Eye (tissue), 1 donor: ENCODE measurements at places on chromosomes 3 and 15.

- DNase-seq, result no peak
These were observed 135.6 kb downstream of the KCNMB2 start for GRCh38 chr3:178671791-178672190.

DNA sequence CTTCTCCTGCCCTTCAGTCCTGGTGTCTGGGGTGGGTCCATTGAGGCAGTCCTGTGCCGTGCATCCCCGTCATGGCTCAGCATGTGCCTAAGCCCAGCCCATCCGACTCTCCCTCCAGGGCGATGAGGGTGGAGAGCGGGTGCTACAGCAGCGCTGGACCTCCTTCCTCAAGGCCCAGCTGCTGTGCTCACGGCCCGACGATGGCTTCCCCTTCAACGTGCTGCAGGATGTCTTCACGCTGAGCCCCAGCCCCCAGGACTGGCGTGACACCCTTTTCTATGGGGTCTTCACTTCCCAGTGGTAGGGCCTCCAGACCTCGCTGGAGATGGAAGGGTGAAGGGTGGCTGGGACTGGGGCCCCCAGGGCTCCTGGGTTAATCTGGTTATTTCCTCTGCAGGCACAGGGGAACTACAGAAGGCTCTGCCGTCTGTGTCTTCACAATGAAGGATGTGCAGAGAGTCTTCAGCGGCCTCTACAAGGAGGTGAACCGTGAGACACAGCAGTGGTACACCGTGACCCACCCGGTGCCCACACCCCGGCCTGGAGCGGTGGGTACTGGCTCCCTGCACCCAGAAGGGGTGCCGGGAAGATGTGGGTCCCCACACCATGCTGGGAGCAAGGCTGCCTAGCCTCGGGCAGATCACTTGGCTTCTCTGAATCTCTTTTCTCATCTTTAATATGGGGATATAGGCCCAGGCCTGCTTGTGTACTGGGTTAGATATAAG, 10.1 kb downstream of the CIB1 start:
- no peak for DNase-seq

DNA sequence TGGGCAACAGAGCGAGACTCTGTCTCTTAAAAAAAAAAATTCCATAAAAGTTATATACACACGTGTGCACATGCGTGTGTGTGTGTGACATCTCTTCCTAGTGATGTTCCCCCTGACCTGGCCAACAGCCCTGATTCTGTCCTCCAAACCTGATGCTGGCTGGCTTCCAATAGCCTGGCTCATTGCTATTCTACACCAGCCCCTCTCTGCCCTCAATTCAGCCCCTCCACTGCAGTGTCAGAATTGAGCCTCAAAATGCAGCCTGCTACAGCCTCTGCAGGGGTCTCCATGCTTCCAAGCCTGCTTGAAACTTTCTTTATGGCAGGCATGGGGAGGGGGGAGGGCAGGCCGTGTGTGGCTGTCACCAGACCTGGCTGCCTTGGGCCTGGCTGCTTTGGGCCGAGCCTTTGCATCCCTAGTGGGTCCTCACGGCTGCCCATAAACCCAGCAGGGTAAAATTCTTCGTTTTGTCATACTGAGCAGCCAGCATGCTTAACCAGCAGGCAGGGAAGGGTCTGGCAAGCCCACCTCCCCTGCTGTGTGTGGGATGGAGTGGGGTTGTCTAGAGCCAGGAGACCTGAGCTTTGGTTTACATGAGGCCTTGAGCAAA, 22.7 kb upstream of the DOCK3 start:
- DNase-seq, result peak; percentile 38

- no peak for DNase-seq
These were observed 98.9 kb upstream of the TJP1 start for GRCh38 chr15:29921130-29921601.

GRCh38 chr3:187181454-187182170, 15.7 kb upstream of the RTP1 start:
- no peak for DNase-seq

DNA sequence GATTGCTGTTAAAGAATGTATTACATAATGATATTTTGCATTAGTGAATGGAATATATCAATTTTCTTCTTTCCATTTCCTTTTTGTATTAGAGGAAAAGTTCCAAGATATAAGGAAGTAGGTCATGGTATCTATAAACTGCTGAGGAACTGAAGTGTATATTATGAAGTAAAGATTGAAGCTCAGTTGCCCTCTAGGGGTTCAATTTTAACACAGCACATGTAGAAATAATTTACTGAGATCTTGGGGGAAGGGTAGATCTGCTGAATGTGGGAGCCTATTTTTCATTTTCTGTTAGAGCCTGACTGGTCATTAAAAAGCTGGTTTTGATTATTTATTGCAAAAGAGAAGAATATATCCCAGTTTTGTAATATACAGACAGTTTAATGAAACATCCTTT, 45.2 kb downstream of the CMC1 start:
- peak; percentile 55 for DNase-seq

- no peak for DNase-seq
These were observed 450.6 kb upstream of the TGFBR2 start for GRCh38 chr3:30155755-30156154.

DNA sequence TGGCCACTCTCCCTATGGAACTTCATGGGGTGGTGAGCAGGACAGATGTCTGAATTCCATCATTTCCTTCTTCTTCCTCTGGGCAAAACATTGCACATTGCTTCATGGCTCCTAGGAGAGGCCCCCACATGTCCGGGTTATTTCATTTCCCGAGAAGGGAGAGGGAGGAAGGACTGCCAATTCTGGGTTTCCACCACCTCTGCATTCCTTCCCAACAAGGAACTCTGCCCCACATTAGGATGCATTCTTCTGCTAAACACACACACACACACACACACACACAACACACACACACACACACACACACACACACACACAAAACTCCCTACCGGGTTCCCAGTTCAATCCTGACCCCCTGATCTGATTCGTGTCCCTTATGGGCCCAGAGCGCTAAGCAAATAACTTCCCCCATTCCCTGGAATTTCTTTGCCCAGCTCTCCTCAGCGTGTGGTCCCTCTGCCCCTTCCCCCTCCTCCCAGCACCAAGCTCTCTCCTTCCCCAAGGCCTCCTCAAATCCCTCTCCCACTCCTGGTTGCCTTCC, 1.9 kb downstream of the RHO start:
- peak; percentile 75 for DNase-seq

DNA sequence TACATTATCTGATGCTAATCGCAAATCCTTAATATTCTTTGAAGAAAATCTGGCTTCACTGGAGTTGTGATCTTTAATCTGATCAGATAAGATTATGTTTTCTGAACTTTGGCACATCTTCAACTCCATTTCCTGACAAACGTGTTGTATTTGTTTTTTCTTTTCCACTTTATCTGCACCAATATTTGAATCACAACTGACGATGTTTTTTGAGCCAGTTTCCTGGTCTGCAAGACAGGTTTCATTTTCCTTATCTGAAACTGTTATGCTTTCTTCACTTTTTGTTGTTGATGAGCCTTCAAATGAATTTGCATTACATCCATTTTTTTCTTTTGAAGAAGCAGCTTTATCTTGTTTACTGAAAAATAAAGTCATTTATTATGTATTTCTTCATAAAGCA, 101.5 kb downstream of the ZNF280D start:
- no peak for DNase-seq

DNA sequence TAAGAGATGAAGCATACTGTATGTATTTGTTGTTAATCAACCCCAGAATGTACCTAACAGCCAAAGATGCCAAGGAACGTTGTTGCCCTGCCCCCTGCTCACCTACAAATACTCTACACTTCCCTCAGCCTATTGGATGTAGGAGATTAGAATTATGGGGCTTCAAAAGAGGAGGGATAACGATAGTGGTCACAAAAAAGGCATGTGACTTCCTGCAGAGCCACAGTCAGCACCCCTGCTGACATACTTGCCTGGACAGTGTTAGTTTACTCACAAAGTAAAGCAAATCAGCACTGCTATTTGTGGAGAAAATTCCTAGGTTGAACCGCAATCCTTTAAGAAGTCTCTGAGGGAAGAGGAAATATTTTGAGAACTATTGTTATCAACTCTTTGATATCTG, 37.9 kb downstream of the PARP15 start:
- DNase-seq, result no peak

DNA sequence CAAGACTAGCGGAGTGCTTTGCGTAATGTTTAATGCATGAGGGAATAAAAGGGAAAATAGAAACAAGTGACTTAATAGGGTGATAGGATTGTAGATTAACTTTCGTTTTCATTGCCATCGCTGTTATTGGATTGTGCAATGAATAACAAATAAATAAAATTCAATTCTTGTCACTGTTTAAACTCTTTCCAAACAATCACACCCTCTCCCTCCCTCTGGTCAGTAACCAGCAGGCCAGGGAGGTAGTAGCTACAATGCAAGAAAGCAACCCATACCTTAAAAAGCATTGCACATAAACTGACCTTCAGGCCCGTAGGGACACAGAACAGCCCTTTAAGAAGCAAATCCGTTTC, 705 bp upstream of the TFRC start:
- DNase-seq, result no peak

GRCh38 chr3:122294359-122294758, 30.7 kb upstream of the CSTA start:
- no peak for DNase-seq

DNA sequence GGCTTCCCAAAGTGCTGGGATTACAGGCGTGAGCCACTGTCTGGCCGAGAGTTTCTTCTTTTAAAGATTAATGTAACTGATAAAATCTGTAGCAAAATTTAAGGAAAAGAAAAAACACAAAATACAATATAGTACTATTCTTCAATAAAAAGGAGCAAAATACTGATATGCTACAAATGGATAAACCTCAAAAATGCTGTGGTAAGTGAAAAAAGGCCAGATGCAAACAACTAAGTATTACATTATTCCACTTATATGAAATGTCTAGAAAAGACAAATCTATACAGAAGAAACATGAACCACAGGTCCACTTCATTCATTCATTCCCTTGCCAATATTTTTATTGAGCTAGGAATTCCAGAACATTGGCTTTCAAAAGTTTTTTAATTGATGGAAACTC, 299.5 kb downstream of the CTNNB1 start:
- DNase-seq, result no peak

DNA sequence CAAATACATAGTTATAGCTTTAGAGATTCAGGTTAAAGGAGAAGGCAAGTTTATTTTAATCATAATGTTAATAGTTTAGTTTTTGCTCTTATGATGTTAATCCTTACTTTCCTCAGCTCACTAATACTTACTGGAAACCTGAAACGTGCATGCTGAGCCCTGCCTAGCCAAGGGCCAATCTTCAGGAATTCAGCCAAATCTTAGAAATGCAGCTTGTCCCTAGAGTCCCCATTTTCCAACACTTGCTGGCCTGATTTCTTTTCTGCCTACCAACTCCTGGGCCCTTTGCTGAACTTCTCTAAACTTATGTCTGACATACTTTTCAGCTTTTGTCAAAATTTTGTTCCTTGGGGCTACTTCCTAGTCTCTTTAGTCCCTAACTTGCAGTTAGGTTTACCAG, 22.8 kb downstream of the BCHE start:
- no peak for DNase-seq

GRCh38 chr15:31932576-31932975, 97.7 kb upstream of the CHRNA7 start:
- no peak for DNase-seq
